Nephron progenitor cell (in vitro differentiated cells): ENCODE measurements at places on chromosomes 3 and 15.

GRCh38 chr3:179082416-179082815 is 10.8 kb upstream of the ZMAT3 start:
- no peak for DNase-seq

DNA sequence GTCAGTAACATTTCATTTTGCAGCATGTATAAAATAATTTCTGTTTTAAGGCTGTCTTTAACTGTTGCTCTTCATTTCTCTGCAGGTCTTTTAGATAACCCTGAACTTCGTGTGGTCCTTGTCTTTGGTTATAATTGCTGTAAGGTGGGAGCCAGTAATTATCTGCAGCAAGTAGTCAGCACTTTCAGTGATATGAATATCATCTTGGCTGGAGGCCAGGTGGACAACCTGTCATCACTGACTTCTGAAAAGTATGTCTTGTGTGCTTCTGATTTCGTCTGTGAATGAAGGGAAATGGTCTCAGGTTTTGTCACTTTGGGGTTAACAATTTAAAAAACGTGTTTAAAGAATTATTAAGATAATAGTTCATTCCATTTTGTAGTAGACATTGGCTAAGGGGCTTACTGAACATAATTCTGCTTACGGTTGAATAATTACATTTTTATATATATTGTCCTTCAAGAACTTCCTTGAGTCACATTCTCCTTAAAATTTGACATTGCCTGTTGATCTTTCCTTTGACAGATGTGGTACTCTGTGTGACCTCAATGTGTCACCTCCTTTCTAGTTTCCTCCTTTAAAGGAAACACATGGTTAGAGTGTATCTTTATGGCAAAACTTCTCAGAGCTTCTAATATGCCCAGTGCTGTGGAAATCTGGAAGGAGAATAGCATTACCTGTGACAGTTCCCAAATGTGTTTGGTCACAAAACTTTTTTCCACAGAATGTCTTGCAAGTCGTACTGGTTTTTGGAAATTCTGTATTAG is 26.3 kb downstream of the FBXO22 start:
- DNase-seq, result no peak

DNA sequence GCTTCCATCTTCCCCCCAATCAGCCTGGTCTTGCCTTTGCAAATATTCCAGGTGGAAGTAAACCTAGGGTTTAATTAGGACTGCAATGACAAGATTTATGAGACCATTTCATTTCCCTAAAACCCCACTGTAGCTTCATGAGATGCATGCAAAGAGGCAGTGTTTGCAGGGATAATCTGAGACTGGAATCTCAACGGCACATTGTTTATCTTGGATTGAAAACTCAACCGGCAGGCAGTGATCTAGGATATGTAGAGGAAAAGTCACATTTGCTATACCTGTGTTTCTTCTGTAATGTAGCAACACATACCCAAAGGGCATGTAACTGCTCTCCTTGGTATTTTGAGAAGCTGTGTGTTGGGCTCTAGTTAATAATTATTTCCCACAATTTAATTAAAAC is 18.7 kb upstream of the CLSTN2 start:
- no peak for DNase-seq

DNA sequence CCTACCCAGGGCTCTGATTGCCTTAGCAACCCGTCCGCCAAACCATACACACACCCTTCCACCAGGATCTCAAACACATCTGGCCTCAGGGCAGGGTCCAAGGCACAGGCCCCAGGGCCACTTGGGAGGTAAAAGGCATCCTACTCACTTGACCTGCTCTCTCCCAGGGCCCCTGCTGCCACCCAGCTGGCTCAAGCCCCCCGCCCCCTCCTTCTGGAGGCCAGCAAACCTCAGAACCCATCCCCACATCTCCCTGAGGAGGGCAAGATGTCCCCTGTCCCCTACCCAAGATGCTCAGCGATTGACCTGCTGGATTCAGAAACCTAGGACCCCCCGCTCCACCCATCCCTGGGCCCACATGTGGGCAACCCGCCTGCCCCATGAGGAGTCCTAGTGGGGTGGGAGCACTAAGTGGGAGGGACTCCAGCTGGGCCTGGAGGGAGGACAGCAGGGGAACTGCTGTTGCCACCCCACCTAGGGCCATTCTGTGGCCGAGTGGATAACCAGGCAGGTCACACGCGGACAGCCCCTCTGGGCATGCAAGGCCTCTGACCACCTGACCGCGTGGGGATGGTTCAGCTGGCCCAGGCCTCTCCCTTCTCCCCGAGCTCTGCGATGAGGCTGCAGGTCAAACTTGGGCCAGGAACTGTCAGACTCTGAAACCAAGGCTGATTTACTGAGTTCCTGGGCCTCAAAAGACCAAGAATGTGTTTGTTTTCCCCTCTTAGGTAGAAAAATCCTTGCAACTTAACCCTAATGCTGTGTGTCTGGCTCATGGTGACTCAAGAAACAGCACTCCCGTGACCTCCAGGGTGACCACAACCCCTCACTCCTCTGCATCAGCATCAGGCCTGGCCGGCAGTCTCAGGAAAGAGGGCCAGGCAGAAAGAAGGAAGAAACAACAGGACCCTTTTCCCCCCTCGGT is 4.2 kb downstream of the MFGE8 start:
- peak; percentile 36 for DNase-seq

DNA sequence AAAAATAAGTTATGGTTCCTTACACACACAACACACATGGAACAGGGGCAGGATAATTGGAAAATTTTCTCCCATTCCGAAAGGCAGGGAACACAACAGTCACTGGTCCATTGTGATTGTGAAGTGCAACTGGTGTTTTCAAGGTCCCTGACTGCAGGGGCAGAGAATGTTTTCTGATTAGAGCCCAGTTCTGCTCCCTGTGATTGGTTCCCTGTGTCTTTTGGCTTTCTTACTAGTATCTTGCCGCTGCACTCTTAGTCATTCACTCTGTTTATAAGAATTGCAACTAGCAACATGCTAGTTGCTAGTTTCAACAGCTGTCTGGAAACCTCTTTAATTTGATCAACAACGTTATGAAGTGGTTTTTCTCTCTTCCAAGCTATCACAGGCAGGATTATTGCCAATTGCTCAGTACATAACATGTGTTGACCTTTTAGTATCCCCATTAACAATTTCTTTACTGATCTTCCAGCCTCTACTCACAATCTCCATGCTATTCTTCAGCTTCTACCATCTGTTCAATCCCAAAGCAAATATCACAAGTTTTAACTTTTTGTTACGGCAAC is 177.5 kb downstream of the EPHA6 start:
- no peak for DNase-seq

DNA sequence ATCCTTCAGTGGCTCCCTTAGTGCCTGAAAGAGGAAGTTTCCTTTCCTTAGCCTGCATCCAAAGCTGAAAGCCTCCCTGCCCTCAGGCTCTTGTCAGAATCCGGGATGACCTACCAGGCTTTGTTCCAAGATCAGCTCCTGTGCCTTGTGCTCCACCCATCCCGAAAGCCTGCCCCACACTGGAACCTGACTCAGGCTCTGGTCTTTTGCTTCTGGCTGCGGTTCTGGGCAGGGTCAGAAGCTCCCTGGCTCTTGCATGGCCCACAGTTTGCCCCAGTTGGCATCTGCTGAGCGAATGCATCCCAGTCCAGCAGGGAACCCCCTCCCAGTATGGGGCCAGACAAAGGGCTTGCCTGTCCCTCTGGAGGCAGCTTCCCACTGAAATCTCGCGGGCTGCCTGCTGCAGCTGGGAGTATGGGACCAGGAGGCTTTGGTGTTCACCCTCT is 25.9 kb upstream of the KIF23 start:
- DNase-seq, result no peak

GRCh38 chr15:101126618-101127505 is 125.0 kb downstream of the CHSY1 start:
- DNase-seq, result no peak

DNA sequence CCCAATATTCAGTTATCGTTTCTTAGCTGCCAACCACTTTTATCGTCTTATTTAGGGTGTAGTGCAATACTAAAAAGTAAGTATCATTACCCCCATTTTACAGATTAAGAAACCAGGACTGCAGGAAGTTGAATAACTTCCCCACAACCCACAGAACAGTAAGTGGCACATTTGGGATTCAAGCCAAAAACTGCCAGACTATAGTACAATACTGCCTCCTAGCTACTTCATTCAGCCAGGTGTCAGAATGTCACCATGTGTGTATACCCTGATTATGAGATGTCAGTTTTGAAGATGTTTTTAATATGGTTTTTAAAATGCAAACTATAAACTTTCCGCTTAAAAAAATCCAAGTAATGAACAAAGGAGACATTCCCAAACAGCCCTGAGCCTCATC is 74.2 kb upstream of the PROK2 start:
- DNase-seq, result no peak

- DNase-seq, result no peak
These were observed 245.9 kb downstream of the NAALADL2 start for GRCh38 chr3:175105066-175105465.

DNA sequence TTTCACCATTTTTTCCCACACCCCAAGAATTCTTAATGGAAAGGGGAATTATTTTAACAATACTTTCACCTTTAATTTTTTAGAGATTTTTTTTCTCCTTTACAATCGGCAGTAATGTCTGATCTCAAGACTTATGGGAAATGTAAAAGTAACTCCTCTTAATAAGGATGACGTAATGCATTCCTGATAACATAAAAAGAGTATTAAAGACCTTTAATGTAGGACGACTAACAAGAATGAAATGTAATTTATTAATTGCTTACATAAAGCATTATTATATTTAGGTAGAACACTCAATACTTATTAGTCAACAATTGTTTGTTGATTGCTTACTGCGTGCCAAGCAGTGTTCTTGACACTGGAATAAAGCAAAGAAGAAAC is 416.8 kb upstream of the NAALADL2 start:
- DNase-seq, result no peak

GRCh38 chr3:64300790-64301423 is 75.6 kb upstream of the PRICKLE2 start:
- no peak for DNase-seq

- DNase-seq, result peak; percentile 58
These were observed at the start of gene ALDH1A3 for GRCh38 chr15:100879464-100880138. ALDH1A3 (plus strand) TSS chr15:100879831; CDS start chr15:100879908, 77 bp downstream.

GRCh38 chr3:167885277-167885676 is 149.8 kb downstream of the SERPINI1 start:
- DNase-seq, result no peak

- DNase-seq, result peak; percentile 34
These were observed 116.9 kb downstream of the RORA start for GRCh38 chr15:61112231-61112630.

DNA sequence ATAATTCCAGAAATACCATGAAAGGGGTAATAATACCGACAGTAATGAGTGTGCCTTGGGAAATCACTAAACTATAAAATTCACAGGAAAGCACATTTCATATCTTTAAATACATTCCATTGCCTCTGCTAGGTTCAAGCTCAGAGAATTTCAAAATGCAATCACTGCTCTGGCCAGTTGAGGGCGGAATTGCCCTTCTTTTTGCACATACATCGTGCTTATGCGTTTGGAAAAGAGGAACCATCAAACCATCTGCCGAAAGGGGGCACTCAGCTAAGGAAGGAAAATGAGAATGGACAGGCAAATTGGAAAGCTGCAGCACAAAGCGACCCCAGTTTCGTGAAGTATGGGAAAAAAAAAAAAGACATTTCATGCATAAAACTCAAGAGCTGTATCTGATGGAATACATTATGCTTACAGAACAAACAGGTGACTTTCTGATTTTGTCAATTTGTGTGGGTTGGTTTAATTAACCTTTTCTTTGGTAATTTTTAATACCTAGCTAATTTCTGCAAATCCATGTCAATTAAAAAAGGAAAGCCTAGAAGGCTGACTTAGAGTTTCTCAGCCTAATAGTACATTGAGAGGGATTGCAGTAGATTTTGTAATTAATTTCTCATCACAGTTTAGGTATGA is 61.4 kb downstream of the TUSC7 start:
- peak; percentile 78 for DNase-seq

- no peak for DNase-seq
These were observed 700.6 kb upstream of the CFAP20DC start for GRCh38 chr3:59750391-59750790.

GRCh38 chr3:80733522-80734176 is 965.9 kb upstream of the ROBO1 start:
- peak; percentile 12 for DNase-seq

GRCh38 chr15:36373550-36373949 is 205.9 kb upstream of the CDIN1 start:
- no peak for DNase-seq

DNA sequence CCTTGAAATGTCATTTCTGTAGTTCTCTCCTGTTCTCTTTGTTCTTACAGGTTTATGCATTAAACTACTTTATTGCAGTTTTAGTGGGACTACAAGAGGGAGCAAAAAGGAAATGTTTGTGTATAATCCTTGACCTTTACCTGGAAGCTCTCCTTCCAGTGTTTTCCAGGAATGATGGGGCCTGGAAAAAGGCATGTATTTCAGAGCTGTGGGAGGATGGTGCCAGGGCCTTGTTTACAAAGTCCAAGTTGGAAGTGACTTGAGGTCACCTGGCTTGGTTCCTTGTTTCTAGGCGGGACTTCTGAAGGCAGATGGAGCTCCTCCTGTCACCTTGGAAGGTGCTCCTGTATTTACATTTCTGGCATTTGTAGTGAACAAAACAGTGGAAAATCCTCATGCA is 15.1 kb downstream of the ACVR2B start:
- no peak for DNase-seq

DNA sequence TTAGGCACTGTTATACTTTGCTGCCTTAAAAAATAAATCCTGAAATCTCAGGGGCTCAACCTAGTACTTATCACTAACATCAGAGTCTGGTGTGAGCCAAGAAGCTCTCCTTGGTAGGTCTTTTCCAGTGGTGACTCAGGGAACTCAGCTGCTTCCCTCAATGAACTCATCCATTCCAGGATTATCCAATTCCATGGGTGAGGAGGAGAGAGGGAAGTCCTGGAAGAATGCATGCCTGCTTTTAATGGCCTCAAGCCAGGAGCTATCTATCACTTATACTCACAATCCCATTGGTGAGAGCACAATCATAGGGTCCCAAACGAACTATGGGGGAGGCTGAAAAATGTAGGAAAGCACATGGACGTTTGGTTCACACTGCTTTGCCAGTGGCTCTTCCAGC is 113.6 kb downstream of the POLR2M start:
- no peak for DNase-seq

GRCh38 chr15:79903626-79904025 is 6.8 kb upstream of the MTHFS start:
- no peak for DNase-seq

- DNase-seq, result no peak
These were observed 63.4 kb upstream of the CSPG4 start for GRCh38 chr15:75776065-75776423.

DNA sequence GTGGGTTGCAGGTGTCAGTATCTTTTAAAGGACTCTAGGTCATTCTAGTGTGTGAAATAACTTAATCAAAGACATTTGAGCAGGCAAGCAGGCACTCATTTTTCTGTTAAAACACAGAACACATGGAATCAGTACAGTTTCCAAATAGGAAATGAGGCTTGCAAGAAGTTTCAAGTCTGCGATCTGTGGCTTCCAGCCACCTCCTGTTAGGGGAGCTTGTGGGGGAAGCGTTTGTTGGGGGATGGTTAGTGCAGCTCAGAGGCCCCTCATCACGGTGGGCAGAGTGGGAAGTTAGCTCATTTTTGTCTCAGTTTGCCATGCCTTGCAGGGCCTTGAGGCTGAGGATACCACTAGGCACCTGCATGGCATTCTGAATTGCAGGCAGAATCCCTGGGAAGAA is 59.9 kb downstream of the SLC6A11 start:
- DNase-seq, result no peak

- DNase-seq, result no peak
These were observed 99.9 kb downstream of the LINGO1 start for GRCh38 chr15:77532846-77533245.

GRCh38 chr3:142976621-142977398 is 13.3 kb upstream of the PAQR9 start:
- DNase-seq, result no peak
